ENCODE measurements at places on chromosomes 4 and X. TPM values are rescaled to one million over a fixed set of nuclear protein-coding genes. Genes with fewer than 3 reads are reported as not detected.

HTR2C gene
- not detected for total RNA-seq

GRCh38 chr4:183256343-183256742 lies 63.7 kb downstream of the CLDN22 start:
- DNase-seq, result no peak

GATA1 gene
- total RNA-seq, result 7.6 TPM

- no peak for DNase-seq
These were observed 34.6 kb downstream of the CNKSR2 start for GRCh38 chrX:21408788-21409187.

DNA sequence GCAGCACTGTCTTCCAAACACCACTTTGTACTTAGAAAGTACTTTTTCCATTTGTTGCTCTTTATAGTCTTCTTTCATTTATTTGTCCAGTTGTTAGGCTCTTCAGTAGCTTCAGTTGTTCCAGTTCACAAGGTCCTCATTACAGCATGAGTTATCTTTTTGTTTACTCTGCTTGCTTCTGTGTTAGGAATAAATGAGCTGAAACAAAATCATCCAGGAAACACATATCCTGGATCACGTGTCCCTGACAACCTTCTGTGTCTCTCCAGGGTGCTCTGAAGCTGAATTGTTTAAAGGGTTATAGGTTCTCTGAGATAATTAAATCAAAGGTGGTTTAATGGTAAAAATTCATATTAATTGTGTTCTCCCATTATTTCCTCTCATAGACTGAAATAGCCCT lies 19.9 kb upstream of the KLHL8 start:
- no peak for DNase-seq

Measured in T-helper 17 cell (primary cell).